ENCODE measurements at places on chromosomes 2 and 18.

- DNase-seq, result no peak
Measured at GRCh38 chr18:63951302-63951705, 2.2 kb downstream of the HMSD start.

- DNase-seq, result no peak
Measured at GRCh38 chr2:213125646-213126347, 25.6 kb downstream of the IKZF2 start.

- no peak for DNase-seq
Measured at GRCh38 chr2:191081411-191082155, 67.6 kb upstream of the STAT1 start.

DNA sequence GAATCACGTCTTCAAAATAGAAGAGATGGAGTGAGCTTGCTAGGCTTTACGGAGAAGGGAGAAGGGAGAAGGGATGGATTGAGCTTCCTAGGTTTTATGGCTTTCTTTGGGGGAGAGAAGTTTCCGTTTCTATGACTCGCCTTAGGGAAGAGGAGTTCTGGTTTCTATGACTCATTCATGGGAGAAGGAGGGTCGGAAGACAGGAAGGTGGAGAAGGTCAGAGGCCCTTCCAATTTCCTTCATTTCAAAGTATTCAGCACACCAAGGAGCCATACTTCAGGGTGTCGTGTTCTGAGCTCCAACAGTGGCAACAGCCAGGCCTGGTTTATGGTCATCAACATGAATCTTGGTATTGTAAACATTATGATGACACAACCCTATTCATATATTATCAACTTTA is 284.7 kb upstream of the VWC2L start:
- no peak for DNase-seq

- DNase-seq, result no peak
Measured at GRCh38 chr2:129709956-129710598, 269.4 kb upstream of the RAB6C start.

GRCh38 chr2:28036307-28036706 is 145.8 kb downstream of the BABAM2 start:
- no peak for DNase-seq

DNA sequence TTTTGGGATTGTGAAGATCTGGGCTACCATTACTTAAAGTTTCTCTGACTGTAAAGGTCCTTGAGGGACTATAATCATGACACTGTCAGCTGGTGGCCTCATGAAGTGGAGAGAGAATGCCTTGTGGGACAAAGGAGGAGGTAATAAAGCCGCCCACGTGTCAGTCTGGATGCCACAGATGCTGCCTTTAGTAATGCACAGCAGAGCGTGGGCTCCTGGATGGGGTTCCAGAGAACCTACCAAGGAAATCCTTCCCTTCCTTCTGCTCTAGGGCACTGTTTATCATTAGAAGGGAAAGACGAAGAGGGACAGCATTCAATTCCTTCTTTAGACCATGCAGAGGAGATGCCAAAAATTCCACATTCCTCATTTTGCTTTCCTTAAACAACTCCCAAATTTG is 63.5 kb downstream of the COL5A2 start:
- no peak for DNase-seq

GRCh38 chr2:44560352-44560751 is 198.6 kb downstream of the CAMKMT start:
- no peak for DNase-seq

- no peak for DNase-seq
Measured at GRCh38 chr18:49707599-49707998, 105.7 kb downstream of the ACAA2 start.

- no peak for DNase-seq
Measured at GRCh38 chr18:66655407-66655806, 51.5 kb upstream of the CDH19 start.

DNA sequence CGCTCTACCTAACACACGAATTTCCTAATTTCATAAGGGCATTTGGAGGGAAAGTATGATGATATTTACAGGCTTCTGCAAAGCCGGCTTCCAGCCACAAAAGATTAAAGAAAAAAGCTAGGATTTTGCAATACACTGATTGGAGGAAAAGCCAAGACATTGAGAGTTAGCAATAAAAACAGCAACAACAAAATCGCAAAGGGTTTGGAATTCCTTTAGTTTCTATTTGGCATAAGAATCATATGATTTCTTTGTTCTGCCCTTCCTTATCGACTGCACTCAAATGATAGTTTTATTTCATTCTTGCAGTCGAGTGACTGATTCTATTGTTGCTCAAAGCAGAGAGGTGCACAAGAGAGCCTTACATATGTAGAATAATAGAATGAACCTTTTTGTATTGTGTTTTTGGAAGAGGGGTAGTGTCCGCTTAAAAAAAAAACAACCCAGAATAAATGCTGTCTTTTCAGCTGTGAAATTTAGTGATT is 3.9 kb upstream of the ZNF532 start:
- DNase-seq, result no peak

GRCh38 chr2:221202431-221202830 is 369.7 kb downstream of the EPHA4 start:
- DNase-seq, result no peak

- no peak for DNase-seq
Measured at GRCh38 chr2:176491172-176491904, 222.1 kb downstream of the MTX2 start.

- no peak for DNase-seq
Measured at GRCh38 chr2:101858246-101858645, 133.5 kb upstream of the IL1R2 start.

DNA sequence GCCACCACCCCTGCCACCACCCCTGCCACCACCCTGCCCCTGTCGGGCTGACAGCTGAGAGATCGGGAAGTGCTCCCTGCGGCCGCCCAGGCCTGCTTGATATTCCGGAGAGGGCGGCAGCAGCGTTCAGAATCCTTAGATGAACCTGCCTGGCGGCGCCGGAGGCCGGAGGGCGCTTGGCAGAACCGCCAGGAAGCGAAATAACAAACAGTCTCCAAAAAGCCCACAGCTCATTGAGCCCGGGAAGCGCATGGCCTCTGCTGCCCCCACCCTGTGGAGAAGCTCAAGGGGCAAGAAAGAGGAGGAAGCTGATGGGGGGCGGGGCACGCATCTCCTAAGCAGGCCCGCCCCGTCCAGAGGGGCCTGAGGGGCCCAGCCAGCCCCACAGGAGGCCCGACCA is 92.2 kb upstream of the MBOAT2 start:
- no peak for DNase-seq

GRCh38 chr18:78510091-78510490 is 469.5 kb upstream of the SALL3 start:
- no peak for DNase-seq

GRCh38 chr2:142544173-142544572 is 333.3 kb upstream of the KYNU start:
- DNase-seq, result no peak

- no peak for DNase-seq
Measured at GRCh38 chr2:109205447-109205846, 76.4 kb downstream of the SH3RF3 start.

DNA sequence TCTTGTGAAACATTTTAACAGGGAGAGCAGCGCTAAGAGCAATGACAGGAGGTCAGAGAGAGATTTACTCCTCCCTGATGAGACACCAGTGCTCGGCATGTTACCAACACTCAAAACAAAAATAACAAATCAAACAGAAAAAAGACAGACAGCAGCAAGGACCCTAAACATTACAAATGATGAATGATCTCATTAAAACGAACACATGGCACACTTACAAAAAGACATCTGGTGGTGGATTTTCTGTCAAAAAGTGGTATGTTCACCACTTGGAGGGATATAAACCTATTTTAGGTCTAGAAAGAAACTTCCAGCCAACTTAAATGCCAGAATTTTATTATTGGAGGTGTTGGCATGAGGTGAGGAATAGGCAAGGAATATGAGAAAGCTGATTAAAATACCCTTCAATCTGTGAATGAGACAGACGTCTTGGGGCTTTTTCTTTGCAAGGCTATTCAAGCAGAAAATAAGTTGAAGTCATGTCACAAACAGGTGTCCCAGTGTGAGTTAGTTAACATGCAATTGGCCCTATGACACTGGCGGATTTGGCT is 112.8 kb downstream of the PRELID3A start:
- no peak for DNase-seq

GRCh38 chr2:36376319-36376765 is 20.8 kb downstream of the CRIM1 start:
- no peak for DNase-seq

DNA sequence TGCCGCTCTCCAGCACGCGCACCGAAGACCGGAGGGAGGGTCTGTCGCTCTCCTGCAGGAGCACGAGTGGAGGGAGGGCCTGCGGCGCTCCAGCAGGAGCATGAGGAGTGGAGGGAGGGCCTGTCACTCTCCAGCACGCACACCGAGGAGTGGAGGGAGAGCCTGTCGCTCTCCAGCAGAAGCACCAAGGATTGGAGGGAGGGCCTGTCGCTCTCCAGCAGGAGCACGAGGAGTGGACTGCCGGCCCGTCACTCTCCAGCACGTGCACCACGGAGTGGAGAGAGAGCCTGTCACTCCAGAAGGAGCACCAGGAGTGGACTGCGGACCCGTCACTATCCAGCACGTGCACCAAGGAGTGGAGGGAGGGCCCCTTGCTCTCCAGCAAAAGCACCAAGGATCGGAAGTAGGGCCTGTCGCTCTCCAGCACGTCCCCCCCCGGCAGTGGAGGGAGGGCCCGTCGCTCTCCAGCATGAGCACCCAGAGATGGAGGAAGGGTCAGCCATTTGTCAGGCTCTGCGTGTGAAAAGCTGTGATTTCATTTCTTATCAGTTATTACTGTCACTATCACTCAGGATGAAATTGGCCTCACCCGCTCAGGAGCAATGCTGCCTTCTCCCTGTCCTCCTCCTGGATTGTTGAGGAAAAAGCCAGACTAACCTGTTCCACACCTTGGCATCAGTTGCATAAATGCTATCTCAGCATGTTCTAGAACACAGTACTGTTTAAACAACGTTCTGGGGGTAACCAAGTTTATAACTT is 35.9 kb downstream of the ADI1 start:
- no peak for DNase-seq

DNA sequence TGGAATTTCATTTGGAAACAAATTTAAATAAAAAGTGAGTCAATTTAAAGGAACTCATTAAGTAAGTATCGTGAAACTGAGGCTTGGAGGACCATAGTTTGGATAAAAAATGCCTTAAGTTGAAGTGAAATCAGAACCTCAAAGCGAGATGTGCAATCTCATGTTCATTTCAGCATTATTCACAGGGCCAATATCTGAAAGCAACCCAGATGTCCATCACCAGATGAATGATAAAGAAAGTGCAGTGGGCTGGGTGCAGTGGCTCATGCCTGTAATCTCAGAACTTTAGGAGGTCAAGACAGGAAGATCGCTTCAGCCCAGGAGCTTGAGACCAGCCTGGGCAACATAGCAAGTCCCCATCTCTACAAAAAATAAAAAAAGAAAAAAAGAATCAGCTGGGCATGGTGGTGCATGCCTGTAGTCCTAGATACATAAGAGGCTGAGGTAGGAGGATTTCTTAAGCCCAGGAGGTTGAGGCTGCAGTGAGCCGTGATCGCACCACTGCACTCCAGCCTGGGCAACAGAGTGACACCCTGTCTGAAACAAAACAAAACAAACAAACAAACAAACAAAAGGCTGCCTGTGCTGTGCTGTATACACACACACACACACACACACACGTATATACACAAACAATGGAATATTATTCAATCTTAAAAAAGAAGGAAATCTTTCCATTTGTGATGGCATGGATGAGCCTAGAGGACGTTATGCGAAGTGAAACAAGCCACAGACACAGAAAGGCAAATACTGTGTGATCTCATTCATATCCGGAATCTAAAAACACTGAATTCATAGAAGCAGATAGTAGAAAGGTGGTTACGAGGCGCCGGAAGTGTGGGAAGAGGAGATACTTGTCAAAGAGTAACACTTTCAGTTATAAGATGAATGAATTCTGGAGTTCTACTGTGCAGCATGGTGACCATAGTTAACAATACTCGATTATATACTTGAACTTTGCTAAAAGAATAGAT is 14.5 kb downstream of the SH3RF3 start:
- DNase-seq, result no peak

- no peak for DNase-seq
Measured at GRCh38 chr18:55856229-55856628, 268.2 kb upstream of the TCF4 start.

DNA sequence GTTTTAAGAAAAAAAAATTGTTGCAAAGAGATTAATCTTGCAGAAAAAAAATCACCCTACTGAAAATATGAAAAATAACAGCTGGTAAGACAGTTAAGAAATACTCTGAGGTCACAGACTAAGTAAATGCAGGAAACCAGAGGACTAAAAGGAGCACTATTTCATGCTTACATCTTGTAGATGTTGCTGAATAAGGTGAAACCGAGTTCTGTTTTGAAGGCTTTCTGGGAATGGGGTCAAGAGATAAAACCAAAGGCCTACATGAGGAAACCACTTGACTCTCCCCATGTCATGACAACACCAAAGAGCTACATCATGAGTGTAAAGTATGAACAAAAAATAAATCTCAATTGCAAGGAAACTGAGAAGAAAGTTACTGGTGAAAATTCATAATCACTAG is 197.6 kb downstream of the LRP1B start:
- no peak for DNase-seq

DNA sequence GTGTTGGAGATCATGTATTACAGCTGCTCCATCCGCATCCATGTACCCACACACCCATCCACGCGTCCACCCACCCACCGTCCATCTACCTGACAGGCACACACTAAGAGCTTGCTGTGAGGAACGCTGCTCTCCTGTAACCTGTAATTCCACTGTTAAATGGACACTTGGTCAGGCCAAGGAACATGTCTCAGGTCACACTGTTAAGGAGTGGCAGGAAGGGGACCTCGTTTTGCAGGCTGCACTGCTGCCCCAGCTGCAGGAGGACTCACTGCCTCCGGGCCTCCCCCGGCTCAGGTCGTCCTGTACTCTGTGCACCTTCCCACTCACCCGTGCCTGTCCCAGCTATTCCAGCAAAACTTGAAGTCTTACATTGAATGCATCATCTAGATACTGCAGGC is 170.5 kb downstream of the EIPR1 start:
- no peak for DNase-seq

GRCh38 chr2:102258386-102259074 is 52.8 kb upstream of the IL1RL1 start:
- DNase-seq, result no peak

DNA sequence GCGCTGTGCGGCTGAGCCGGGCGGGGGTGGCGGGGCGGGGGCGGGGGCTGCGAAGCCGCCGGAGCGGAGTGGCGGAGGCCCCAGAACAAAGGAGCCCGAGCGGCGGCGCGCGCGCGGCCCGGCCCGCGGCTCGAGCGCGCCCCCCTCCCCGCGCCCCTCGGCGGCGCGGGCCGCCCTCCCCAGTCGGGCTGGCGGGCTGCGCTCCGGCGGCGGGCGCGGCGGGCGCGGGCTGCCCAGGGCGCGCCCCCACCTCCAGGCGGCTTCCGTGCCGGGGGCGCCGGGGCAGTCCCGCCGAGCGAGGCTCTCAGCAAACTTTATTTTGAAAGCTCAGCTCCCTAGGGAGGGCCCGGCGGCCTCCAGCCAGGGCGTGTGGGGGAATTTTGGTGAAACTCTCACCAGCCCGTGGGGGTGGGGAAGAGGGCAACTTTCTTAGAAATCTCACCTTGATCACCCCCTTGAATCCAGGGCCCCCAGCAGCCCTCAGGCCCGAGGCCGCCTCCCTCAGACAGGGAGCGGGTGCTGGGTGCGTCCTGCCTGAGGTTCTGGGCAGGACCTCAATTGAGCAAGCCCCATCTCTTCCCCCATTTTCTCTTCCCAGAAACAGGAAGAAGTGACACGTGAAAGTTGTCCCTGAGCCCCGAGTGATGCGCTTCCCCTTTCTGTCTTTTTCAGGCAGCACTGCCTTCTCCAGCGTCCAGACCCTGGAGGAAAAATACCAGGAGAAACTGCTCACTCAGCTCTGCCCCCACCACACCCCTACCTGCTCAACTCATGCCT is 786 bp downstream of the TET3 start:
- DNase-seq, result no peak

GRCh38 chr2:85601771-85602475 is 575 bp downstream of the TMEM150A start:
- no peak for DNase-seq
